H1 (cell line): ENCODE measurements at places on chromosomes 4 and X. TPM values are rescaled to one million over a fixed set of nuclear protein-coding genes. Genes with fewer than 3 reads are reported as not detected.

- peak; percentile 49 for DNase-seq
Measured at GRCh38 chrX:17737986-17738713, 857 bp downstream of the SCML1 start.

- DNase-seq, result no peak
Measured at GRCh38 chr4:95601356-95601755, 52.6 kb upstream of the UNC5C start.

DNA sequence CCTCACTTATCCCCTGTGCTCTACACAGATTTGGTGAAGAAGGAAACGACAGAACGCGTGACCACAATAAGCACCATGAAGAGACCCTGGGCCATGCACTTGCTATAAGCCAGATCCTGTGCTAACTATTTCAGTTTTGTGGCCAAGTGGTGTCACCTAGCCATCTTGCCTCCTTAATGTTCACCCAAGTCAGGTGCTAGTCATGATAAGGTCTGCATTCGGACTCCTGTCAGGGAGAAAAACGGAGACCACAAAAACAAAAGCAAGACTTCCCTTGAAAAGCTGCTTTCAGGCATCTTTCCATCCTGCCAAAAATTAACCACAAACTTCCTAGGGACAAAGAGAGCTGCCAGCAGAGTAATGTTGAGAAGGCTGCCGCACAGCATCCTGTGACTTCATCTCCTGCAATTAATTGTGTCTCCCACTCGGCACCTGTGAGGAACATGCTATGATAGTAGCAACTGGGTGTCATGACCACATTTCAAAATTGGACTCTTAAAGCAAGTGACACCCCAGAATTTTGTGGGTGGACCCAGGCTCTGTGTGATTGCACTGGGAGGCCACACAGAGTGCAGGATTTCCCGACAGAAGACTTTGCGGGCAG is 8.8 kb upstream of the IDS start:
- no peak for DNase-seq

The SMR3B gene
- not detected in 2 replicates for polyA plus RNA-seq

The AP1S2 gene
- polyA plus RNA-seq, result 41.3 and 88.2 TPM in 2 replicates
